ENCODE measurements at places on chromosomes 2 and 18.
A peak's percentile ranks its signal among the peaks of the same experiment; 100 is the strongest.

- no peak for DNase-seq
- no peaks in the 10 kb centered on the region for H3K36me3 ChIP-seq
- no peaks in the 10 kb centered on the region for H3K27me3 ChIP-seq
- no peaks in the 10 kb centered on the region for H3K4me1 ChIP-seq
- no peak overlapping the region for H3K27ac ChIP-seq
Measured at GRCh38 chr18:10565835-10566234, 40.0 kb downstream of the NAPG start.

DNA sequence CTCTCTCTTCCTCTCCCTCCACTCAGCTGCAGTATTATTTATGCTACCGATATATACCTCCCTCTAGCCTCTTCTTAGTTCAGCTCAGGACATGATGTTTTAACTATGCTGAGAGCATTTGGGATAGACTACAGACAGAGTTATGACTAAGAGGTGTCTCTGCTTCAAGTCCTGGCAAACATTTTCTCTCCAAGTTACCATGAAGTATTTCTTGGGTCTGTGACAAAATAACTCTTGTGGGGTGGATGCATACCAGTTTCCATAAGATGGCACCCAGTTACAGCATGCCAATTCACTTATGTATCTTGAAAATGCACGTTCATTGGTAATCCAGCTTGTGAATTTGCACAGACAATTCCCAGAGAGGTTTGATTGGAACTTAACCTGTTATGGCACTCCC, 737.6 kb downstream of the SLC4A3 start:
- no peaks in the 10 kb centered on the region for H3K4me1 ChIP-seq
- no peaks in the 10 kb centered on the region for H3K36me3 ChIP-seq
- DNase-seq, result no peak

DNA sequence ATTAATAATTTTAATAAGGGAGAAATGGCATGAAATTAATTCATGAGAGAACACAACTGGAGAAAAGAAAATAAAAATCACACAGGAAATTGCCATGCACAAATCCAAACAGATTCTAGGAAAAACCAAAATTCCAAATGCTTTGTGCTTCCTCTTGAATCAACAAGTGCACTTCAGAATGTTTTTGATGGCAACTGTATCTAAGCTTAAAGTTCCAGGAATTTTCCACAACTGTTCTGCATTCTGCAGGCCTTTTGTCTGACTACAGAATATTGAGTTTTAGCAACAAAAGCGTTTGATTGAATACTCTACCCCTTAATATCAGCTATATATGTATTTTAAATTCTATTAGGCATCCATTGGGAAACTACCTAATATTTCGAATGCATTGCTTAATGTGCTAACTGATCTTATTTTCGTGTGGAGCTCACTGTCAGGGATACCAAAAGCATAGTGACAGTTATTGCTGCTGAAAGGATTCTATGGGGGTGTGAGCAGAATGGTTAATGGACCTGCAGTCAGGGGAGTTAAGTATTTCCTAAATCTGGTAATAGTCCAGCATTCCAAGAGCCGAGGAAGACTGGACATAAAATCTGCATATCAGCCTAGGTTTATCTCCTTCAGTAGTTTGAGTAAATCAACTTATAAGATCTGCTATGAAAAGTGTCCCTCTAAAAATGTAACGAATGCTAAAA, 482.7 kb upstream of the POU3F3 start:
- no peak overlapping the region for H3K4me3 ChIP-seq
- no peaks in the 10 kb centered on the region for H3K36me3 ChIP-seq
- no peaks in the 10 kb centered on the region for H3K4me1 ChIP-seq
- no peak overlapping the region for H3K27ac ChIP-seq
- no peaks in the 10 kb centered on the region for H3K27me3 ChIP-seq

DNA sequence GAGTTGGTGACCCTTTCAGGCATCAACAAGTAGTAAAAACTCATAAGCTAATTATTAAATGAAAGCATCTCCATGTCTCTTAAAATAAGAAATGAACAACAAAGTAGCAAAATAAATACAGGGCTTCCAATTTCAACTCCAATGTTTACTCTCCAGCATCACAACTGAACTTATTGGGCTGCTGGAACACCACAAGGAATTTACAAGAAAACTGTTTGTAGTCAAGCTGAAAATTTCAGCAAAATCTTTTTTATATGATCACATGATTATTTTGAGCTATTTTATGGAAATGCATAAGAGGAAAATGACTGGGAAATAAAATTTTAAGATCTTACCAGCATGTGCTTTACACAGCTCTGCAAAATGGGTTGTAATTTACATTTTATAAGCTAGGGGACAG, 28.1 kb downstream of the COBLL1 start:
- no peaks in the 10 kb centered on the region for H3K4me1 ChIP-seq
- H3K36me3 ChIP-seq, result no peaks in the 10 kb centered on the region
- no peak overlapping the region for H3K27ac ChIP-seq
- H3K4me3 ChIP-seq, result no peak overlapping the region

GRCh38 chr2:99652862-99653261, 163.0 kb upstream of the REV1 start:
- H3K36me3 ChIP-seq, result no peaks in the 10 kb centered on the region
- no peak overlapping the region for H3K4me3 ChIP-seq
- no peaks in the 10 kb centered on the region for H3K4me1 ChIP-seq
- DNase-seq, result no peak
- no peak overlapping the region for H3K27ac ChIP-seq
- no peaks in the 10 kb centered on the region for H3K27me3 ChIP-seq

GRCh38 chr2:3656762-3657721, 958 bp upstream of the ALLC start:
- no peak overlapping the region for H3K4me3 ChIP-seq
- H3K36me3 ChIP-seq, result no peaks in the 10 kb centered on the region
- H3K4me1 ChIP-seq, result peaks cover 3% of the 10 kb centered on the region
- no peaks in the 10 kb centered on the region for H3K27me3 ChIP-seq
- DNase-seq, result no peak
- H3K27ac ChIP-seq, result no peak overlapping the region

GRCh38 chr2:101124643-101125366, 26.4 kb downstream of the TBC1D8 start:
- H3K27ac ChIP-seq, result no peak overlapping the region
- H3K36me3 ChIP-seq, result no peaks in the 10 kb centered on the region
- H3K4me3 ChIP-seq, result no peak overlapping the region
- DNase-seq, result no peak
- H3K27me3 ChIP-seq, result peaks cover 16% of the 10 kb centered on the region
- H3K4me1 ChIP-seq, result peaks cover 8% of the 10 kb centered on the region

- peaks cover 35% of the 10 kb centered on the region for H3K36me3 ChIP-seq
- H3K4me1 ChIP-seq, result peaks cover 44% of the 10 kb centered on the region
- H3K27ac ChIP-seq, result peak within 1 kb of the TSS; percentile 97
- peaks cover 6% of the 10 kb centered on the region for H3K27me3 ChIP-seq
Measured at GRCh38 chr2:126655500-126656430, at the start of gene GYPC. TSS of gene GYPC (plus strand) at chr2:126656158. CDS start at chr2:126656264, 106 bp downstream.

DNA sequence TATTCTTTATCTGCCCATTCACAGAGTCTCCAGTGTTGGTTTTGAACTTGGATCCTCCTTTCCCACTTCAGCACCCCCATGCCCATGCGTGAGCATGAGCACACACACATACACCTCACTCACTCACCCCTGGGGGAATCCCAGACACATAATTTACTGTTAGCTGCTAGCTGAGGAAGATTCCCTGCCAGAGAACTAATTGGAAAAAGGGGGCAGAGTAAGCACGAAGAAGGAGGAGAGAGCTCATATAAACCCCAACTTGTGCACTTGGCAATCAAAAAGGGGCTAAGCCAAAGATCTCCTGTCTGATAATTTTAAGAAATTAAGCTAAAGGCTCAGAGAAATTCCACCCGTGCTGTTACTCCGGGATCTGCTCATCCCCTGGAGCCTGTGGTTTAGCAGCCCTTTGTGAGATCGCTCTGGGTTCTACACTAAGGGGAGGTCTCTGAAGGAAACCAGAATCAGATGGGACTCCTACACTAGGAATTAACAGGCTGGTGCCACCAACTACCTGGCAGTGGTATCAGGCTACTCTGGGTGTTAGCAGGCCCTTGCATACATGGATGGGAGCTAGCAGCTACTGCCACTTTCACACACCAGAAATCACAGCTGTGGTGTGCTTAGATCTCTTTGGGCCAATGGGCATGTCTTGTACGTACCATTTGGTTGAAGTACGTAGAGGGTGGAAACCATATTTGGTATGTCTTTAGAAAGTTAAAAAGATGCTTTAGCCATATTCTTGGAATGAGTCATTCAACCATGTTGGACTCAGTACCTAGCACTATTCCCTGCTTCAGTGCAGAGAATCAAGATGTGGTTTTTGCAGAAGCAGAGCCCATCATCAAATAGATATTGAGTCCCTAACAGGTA, 95.6 kb upstream of the SLC14A2 start:
- H3K4me3 ChIP-seq, result no peak overlapping the region
- H3K27ac ChIP-seq, result no peak overlapping the region
- no peaks in the 10 kb centered on the region for H3K4me1 ChIP-seq
- no peak for DNase-seq
- H3K36me3 ChIP-seq, result no peaks in the 10 kb centered on the region

DNA sequence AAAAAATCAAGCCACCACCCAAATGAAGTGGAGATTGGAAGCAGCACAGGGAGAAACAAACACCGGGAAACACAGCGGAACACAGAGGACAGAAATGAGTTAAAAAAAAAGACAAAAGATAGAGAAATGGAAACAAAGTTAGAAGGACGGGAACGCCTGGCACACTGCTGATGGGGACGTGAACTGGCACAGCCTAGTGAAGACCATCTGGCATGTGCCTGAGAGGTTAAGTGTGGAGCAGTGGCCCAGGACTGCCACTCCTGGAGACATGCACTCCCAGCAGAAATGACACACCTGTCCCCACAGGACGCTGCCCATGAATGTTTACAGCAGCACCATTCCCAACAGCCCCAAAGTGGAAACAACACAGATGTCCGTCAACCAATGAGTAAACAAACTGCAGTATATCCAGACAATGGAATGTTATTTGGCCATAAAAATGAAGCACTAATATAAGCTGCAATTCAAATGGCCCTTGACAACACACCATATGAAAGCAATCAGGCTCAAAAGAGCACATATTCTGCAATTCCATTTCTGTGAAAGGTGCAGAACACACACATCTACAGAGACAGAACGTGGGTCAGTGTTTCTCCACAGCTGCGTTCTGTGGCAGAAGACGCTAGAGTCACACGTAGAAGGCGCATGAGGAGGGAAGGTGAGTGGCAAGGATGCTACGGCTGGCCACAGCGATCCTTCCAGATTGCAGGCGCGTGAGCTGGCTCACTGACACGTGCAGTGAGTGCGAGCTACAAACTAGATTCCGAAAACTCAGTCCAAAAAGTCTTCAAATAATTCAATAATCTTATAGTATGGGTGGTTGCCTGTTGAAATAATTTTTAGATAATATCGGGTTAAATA, 24.6 kb downstream of the THAP4 start:
- H3K27ac ChIP-seq, result peak overlapping the region; percentile 62
- no peak for DNase-seq
- peaks cover 40% of the 10 kb centered on the region for H3K4me1 ChIP-seq
- H3K36me3 ChIP-seq, result peaks cover 13% of the 10 kb centered on the region
- no peak overlapping the region for H3K4me3 ChIP-seq

DNA sequence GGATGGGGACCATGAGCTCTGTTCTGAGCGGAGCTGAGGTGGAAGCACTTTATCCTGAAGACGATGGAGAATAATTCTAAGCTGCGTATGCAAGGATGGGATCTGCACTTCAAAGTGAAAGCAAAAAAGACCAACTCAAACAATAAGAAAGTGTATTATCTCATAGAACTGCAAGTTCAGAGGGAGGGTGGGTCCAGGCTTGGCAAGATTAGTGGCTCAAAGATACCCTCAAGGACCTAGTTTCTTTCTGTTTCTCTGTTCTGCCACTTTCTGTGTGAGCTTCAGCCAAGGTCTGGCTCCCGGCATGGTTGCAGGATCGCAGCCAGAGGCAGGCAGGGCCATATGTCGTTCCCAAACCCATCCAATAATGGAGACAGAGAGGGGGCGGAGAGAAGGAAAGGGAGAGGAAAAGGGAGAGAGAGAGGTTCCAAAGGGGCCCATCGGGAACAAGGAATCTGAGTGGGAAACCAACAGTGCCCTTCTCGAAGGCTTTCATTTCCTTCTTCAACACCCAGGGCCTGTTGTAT, 169.2 kb upstream of the NCK2 start:
- peaks cover 26% of the 10 kb centered on the region for H3K27me3 ChIP-seq
- H3K36me3 ChIP-seq, result no peaks in the 10 kb centered on the region
- no peak overlapping the region for H3K4me3 ChIP-seq

DNA sequence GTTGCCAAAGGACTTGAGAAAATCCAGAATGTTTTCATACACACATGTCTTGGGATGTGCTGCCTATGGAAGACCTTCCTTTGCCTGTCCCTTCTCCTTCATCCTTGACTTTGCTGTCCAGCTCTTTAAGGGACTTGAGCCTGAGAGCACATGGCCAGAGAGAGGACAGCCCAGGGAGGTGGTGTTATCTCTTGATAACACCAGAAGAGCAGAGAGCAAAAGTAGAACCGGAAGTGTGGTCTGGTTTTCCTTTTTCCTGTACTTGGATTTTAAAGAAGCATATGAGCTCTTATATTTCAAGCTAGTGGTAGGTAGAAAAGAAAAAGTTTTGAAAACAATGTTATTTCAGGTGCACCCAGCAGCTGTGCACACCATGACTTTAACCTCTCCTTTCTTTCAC, 94.1 kb upstream of the ZNF532 start:
- H3K36me3 ChIP-seq, result no peaks in the 10 kb centered on the region
- H3K4me1 ChIP-seq, result peaks cover 12% of the 10 kb centered on the region
- DNase-seq, result no peak
- H3K27ac ChIP-seq, result no peak overlapping the region

- peaks cover 8% of the 10 kb centered on the region for H3K27me3 ChIP-seq
- H3K36me3 ChIP-seq, result no peaks in the 10 kb centered on the region
- no peak overlapping the region for H3K27ac ChIP-seq
- no peak for DNase-seq
- no peak overlapping the region for H3K4me3 ChIP-seq
Measured at GRCh38 chr2:96959406-96960110, 26.8 kb downstream of the FAM178B start.

DNA sequence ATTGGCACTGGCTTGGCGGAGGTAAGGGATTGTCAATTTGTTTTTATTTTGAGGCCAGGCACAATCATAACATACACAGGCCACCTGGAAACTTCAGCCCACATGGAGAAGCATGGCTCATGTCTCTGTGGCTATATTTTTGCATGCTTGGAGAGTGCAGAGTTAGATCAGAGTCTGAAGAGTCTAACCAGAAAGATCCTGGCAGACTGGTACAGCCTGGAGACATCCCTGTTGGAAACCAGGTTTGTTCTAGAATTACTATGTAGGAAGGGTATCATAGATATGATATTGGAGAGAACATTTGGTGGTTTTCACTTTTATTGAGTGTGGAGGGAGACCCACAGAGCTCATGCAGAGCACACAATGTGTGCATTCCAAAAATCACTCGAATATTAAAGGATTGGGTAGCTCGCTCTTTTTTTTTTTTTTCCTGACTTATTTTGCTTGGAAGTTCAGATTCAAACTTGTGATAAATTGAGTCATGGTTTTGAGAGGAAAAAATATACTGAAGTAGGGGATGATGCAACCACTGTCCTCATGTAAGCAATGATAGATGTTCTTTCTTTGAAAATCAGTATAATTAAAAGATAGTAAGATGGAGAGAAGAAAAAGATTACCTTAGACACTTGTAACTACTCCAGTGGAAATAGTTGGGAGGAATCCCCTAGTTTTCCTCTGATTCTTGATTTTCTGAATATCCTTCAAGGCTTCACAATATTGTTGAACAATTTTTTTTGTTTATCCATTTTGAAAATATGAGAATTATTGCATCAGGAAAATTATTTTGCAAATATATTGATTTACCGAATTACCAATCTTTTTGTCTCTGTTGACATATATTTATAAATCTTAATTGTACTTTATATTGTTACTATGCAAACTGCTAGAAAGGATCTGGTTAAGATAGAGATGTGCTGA, 185.7 kb upstream of the ZEB2 start:
- no peaks in the 10 kb centered on the region for H3K27me3 ChIP-seq
- no peak overlapping the region for H3K27ac ChIP-seq
- DNase-seq, result no peak
- no peak overlapping the region for H3K4me3 ChIP-seq

Data from activated naive CD4-positive, alpha-beta T cell treated with anti-CD3 and anti-CD28 coated beads, Interleukin-2, amount 10 ng/mL, durations not matched to agents 7 days and 5 days (primary cell).